Dermis microvascular lymphatic vessel endothelial cell (primary cell): ENCODE measurements at places on chromosomes 6 and 20.

- DNase-seq, result no peak
These were observed 17.0 kb downstream of the KIF25 start for GRCh38 chr6:168014428-168014827.

- peak; percentile 73 for DNase-seq
These were observed 160.1 kb downstream of the C6orf58 start for GRCh38 chr6:127737009-127737486.

DNA sequence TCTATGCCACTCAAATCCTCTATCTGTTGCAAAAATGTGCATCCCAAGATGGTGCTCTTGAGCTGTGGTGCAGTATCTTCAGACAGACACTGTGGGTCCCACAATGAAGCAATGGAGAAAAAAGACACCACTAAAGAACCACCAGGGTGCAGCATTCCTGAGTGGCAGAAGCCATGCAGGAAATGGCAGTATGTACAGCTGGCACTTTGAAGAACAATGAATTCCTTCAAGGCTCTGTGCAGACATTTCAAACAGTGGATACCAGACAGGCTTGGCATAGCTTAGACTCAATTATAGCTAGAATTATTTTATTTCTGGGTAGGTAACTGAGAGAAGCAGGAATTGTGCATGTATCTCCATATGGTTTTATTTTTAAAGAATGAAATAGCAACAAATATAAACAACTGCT, 24.0 kb upstream of the HDAC2 start:
- DNase-seq, result peak; percentile 93

DNA sequence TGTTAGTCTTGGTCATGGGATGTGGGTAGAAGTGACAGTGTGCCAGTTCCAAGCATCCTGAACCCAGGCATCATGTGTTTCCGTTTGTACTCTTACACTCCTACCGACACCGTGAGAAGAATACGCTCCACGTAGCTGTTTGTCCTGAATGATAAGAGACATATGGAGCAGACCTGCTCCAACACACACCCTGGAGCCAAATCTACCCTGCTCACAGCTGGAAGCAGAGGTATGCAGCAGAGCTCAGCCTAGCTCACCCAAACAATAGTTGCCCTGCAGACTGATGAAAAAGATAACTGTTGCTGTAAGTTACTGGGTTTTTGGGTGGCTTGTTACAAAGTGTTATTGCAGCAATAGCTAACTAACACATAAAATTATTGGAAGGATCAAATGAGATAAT, 14.3 kb upstream of the PDSS2 start:
- DNase-seq, result no peak

DNA sequence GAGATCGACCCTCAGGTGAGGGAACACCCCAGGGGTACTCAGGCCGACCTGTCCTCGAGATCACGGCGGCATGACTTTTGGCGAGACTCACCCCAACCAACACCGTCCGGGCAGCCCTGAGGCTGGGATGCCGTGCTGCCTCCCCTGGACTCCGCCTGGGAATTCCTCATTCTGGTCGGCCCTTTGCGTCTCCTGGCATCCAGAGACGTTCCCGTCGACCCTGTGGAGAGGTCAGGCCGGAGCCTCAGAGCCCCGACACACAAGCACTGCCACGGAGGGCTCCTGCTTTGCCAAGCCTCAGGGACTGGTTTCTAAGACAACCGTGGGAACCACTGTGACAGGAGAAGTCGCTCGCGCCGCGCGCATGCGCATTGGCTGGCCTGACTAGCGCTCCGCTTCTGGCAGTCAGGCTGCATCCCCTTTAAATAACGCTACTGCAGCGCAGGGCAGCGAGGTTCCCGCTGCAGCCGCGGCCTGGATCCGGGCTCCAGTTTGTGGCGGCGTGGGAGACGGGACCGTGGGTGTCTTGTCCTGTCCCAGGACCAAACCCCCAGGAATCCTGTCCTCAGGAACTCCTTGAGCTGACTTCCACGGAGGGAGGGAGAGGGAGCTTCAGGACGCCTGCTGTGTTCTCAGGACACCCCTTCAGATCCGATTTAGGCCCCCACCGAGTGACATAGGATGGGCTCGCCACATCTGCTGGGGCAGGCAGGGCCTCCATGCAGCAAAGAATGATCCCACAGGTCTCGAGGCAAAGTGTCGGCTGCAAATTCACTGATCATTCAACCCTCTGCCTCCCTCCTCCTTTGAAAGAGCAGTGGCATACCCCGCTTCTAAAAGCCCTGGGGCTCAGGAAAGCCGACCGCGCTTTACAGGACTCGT, 163.2 kb upstream of the ZNF337 start:
- peak; percentile 46 for DNase-seq

DNA sequence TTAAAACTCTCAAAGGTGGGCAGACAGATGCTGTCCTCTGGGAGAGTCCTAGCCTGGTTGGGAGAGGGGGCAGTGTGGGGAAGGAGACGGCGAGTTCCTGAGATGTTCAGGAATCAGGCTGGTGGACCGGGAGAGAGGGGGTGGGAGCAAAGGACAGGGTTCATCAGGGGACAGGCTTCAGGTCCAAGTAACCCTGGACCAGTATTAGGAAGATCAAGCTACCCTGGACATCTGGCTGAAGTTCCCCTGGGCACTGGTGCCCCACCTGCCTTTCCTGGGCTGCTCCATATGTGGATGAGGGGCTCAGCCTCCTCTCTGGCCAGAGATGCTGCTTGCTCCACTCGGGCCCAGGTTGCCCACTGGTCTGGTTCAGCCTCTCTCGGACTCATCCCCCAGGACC, 1.1 kb upstream of the IP6K3 start:
- DNase-seq, result no peak

DNA sequence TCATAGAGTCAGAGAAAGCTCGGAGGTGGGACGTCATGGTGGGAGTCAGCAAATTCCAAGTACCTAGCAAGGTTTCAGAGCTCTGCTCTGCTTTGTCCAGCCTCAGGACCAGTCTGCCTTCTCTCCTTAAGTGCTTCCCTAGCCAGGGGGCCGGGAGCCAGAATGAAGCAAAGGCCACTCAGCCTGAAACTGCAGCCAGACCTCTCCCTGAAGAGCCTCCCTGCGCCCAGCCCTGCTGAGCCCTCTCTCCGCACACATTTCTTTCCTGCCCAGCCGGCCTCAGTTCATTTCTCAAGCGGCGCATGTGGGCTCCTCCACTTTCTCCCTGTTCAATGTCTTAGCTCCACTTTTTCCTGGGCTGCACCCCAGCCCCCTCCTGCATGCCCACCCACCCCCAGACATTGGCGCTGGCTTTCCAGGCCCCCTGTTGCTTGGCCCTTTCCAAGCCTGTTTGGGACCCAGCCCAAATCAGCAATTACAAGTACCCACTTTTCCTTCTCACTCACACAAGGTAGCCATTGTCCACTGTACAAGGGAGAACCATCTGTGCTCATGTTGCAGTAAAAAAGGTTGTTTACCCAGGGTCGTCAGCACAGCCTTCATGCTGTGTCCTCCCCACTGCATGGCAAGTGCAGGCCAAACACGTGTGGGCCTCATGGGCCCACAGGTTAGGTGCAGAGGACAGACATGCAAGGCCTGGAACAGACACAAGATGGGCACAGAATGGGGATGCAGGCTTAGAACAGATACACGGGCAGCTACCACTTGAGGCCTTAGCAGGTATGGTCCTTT, 147.1 kb downstream of the MRPL14 start:
- no peak for DNase-seq
